ENCODE measurements at places on chromosomes 1 and 21. TPM values are rescaled to one million over a fixed set of nuclear protein-coding genes. Genes with fewer than 3 reads are reported as not detected.

The RHCE gene
- 3.1 TPM for total RNA-seq

The KRTAP11-1 gene
- not detected for total RNA-seq

The WDR47 gene
- 16.3 TPM for total RNA-seq

The OR2L5 gene
- not detected for total RNA-seq

The CD1D gene
- total RNA-seq: 3.7 TPM

The MASP2 gene
- not detected for total RNA-seq

The NBPF26 gene
- 29.2 TPM for total RNA-seq

The PLCH2 gene
- total RNA-seq: 7.9 TPM

The AGT gene
- 3.5 TPM for total RNA-seq

The CDCA8 gene
- 1.4 TPM for total RNA-seq

The PIGR gene
- 845 TPM for total RNA-seq
